ENCODE measurements at places on chromosomes 4 and X. TPM values are rescaled to one million over a fixed set of nuclear protein-coding genes. Genes with fewer than 3 reads are reported as not detected.
A peak's percentile ranks its signal among the peaks of the same experiment; 100 is the strongest.

GRCh38 chr4:3372933-3373465 lies 68.8 kb upstream of the HGFAC start:
- DNase-seq = no peak

DNA sequence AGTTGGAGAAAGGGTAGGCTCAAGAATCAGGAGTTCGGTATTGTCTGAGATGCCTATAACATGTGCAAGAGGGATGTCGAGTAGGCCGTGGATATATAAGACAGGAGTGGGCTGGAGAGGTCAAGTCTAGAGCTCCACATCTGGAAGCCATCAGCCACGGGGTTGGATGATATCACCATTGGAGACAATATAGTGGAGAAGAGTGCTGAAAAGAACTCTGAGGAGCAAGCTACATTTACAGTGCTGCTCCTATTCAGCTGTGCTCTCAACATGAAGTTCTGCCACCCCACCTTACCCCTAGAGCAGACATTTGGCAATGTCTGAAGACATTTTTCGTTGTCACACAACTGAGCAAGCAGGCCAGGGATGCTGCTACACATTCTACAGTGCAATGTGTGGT lies 20.9 kb upstream of the PLAC1 start:
- DNase-seq = no peak

GRCh38 chrX:119459181-119459580 lies 9.1 kb upstream of the SLC25A5 start:
- no peak for DNase-seq

GRCh38 chr4:175127314-175127713 lies 209.2 kb downstream of the ADAM29 start:
- DNase-seq = no peak

- DNase-seq = no peak
Observed at GRCh38 chrX:49077941-49078340, 1.7 kb downstream of the WDR45 start.

GRCh38 chr4:38177035-38177546 lies 216.9 kb downstream of the PTTG2 start:
- DNase-seq = peak; percentile 31

GRCh38 chr4:168162604-168163003 lies 70.3 kb downstream of the ANXA10 start:
- no peak for DNase-seq

- no peak for DNase-seq
Observed at GRCh38 chr4:46874811-46875210, 34.2 kb downstream of the COX7B2 start.

GRCh38 chr4:51999250-51999649 lies 20.9 kb downstream of the LRRC66 start:
- DNase-seq = no peak

DNA sequence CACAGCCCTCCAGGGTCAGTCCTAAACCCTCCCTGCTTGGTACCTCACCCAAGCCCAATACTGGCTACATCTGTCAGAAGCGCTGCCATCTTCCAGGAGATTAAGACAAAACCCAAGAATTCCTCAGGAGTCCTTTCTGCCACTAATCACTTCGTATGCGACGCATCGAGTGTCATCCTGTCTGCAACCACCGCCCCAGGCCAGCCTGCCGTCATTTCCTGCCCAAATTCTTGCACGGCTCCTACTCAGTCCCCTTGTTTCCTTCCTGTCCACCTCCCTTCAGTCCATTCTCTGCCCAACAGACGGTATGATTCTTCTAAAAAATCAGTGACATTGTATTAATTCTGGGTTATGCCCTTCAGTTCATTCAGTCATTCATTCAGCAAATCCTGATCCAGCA lies 113.6 kb downstream of the NFKB1 start:
- DNase-seq = no peak

GRCh38 chrX:132774010-132774714 lies 184.3 kb downstream of the HS6ST2 start:
- no peak for DNase-seq

- peak; percentile 17 for DNase-seq
Observed at GRCh38 chr4:180028682-180029081, 2214.5 kb upstream of the TENM3 start.

- DNase-seq = no peak
Observed at GRCh38 chrX:57771689-57772088, 91.6 kb upstream of the NLRP2B start.

DNA sequence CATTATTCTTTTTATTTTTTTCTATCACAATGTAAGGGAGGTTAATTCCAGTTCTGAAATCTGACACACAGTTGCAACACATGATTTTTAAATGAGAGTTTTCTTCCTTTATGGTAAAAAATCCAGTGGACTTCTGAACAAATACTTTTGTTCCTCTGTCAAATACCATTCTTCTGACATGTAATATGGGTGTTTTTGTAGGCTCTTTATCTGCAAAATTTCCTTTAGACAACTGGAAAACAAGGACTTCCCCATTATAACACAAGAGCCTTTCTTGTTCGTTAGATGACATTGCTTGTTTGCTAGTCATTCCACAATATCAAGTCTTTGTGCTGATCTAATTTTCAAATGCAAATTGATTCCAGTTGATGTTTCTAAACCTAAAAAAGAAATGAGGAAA lies 7.7 kb downstream of the FANCB start:
- no peak for DNase-seq

DNA sequence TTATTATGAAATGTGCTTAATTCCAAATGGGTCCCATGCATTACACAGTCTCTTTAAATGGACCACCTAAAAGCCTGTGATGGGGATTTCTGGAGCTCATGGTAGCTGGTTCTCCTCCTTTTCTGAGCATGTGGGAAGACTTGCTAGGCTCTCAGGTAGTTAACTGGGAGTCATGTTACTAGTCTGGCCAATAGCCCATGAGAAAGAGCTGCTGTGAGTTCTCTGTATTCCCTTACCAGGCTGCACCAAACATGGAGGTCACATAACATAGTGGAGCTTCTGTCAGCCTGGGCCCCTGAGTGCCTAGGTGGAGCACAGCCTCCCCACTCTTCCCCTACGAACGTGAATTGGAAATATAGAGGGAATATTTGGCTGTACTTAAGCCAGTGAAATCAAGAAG lies 198.4 kb downstream of the MAML3 start:
- DNase-seq = no peak

- no peak for DNase-seq
Observed at GRCh38 chr4:169677150-169677748, 56.9 kb downstream of the CLCN3 start.

DNA sequence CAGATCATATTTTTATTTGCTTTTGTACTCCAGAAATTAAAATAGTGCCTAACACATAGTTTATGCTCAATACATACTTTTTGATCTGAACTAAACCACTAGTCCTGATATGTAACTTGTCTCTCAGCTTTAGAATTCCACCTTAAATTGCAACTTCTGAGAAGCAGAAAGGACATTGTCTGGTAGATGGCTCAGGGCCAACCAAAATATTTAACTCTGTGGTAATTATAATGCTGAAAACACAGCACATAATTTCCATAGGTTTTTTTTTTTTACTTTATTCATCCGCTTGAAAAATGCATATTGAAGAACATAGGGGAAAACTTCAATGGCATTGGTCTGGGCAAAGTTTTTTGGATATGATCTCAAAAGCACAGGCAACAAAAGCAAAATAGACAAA lies 59.3 kb downstream of the AREG start:
- DNase-seq = peak; percentile 38

DNA sequence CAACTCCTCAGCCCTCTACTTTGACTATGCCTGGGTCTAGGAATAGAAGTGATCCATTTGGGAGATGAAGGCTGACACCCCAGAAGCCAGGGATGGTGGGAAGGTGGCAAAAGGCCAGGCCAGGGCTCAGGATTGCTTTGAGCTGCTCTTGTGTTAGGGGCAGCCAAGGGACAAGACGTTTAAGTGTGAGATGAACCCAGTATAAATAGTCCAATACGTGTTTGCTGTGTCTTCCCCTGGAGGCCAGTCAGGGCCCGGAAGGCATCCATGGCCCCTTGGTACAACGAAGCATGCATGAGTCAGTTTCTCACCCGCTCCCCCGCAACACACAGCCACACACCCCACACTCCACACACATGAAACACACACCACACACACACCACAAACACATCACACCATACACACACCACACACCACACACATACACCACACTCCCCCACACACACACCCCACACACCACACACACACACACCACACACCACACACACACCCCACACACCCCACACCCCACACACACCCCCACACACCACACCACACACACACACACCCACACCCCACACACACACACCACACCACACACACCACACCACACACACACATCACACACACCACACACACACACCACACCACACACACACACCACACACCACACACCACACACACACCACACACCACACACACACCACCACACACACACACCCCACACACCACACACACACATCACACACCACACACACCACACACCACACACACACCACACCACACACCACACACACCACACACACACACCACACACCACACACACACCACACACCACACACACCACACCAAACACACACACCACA lies 5.1 kb downstream of the STARD8 start:
- DNase-seq = no peak

GRCh38 chr4:55321707-55322264 lies 24.3 kb upstream of the SRD5A3 start:
- DNase-seq = peak; percentile 94

DNA sequence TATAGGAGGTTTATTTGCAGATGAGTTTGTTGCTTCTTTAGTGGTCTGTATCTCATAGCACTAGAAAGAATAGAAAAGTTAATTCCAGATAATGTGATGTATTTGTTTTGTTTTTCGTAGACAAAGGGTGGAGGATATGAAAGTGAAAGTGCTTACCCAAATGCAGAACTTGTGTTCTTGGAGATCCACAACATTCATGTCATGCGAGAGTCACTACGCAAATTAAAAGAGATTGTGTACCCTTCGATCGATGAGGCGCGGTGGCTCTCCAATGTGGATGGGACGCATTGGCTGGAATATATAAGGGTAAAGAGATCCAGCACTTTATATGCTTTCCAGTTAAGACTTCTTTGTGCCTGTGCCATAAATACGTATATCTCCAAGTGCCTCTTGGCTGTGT lies 43.3 kb downstream of the MTMR1 start:
- no peak for DNase-seq

DNA sequence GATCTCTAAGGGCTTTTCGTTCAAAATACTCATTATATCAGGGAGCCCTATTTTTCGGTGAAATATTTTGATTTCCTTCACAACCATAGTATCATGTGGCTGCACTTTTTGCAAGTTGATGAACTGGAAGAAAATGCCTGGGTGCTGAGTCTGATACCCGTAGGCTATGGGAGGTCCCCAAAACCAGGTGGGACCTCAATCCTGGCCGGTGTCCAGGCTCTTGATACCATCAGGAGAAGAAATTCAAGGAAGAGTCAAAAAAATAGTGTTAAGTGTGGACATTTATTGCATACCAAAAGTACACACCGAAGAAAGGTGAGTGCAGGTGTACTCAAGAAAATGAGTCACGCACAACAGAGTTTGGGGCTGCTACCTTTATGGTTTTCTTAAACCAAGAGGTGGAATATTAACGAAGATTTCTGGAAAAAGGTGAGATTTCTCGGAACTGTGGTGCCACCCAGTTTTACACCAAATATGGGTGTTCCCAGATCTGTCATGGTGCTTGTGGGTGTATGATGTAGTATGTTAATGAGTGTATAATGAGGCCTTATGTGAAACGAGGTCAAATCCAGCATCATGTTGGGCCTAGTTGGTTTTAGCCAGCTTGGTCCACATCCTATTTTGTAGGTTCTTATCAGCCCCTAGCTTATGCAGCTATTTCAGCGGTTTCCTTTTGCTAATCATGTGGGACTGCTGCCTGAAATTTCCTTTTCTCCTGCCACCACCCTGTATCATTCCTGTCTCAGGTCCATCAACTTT lies 29.9 kb downstream of the VCX2 start:
- no peak for DNase-seq

DNA sequence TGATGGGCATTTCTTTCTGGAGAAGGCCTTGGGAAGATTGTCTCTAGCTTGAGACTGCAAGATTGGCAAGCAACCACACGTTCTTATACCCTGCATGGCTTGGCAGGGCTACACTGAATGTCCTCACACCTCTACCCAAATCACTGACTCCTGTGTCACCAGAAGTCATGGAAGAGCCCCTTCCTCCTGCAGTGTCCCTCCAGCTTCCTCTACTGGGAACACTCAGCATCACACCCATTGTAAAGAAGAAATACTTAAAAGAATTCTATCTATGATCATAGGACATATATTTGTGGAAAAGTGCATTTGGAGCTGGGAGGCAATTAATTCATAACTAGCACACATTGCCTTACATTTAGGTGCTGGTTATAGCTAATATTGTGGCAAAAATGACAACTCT lies 113.1 kb downstream of the CCSER1 start:
- no peak for DNase-seq

DNA sequence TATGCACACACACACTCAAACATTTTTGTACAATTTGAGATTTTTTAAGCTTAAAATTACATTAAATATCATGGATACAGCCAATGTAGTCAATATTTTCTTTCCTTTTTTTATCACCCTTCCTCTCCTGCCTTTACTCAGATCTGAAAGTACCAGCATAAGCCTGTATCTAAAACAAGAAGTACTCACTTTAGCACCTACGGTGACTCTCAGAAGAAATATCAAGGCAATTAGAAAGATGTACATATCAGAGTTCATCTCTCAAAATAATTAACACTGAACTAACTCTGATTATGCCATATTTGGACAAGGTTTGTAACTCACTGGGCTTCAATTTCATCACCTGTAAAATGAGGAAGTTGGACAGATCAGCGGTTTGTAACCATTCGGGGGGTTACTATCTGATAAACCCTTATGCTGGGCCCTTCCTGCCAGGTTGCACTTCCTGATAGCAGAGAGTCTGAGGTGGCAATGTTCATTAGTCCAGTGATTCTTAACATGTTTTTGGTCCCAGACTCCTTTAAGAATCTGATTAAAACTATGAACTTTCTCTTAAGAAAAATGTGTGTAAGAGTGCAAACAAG lies 5.7 kb upstream of the GPR174 start:
- no peak for DNase-seq

FRMPD3 gene
- not detected for total RNA-seq

ZXDA gene
- 1.3 TPM for total RNA-seq

RBM46 gene
- total RNA-seq = not detected

TRAM1L1 gene
- total RNA-seq = 6.4 TPM

CT45A3 gene
- total RNA-seq = not detected

AR gene
- 14.2 TPM for total RNA-seq

NMU gene
- total RNA-seq = 8.6 TPM

MTNR1A gene
- total RNA-seq = not detected

PNCK gene
- total RNA-seq = not detected

HPSE gene
- total RNA-seq = 0.53 TPM

GPRASP1 gene
- total RNA-seq = 2.3 TPM

YIPF6 gene
- total RNA-seq = 34.2 TPM

PPARGC1A gene
- 0.15 TPM for total RNA-seq

ZDHHC15 gene
- total RNA-seq = 0.67 TPM

BMX gene
- total RNA-seq = 0.08 TPM

COX7B2 gene
- total RNA-seq = not detected
